ENCODE measurements at places on chromosomes 1 and 21.

- DNase-seq, result no peak
Measured at GRCh38 chr1:3247521-3248121, 178.6 kb downstream of the PRDM16 start.

GRCh38 chr1:8780405-8780804 is 37.0 kb downstream of the RERE start:
- no peak for DNase-seq

- peak; percentile 69 for DNase-seq
Measured at GRCh38 chr21:31354604-31355443, 10.8 kb upstream of the TIAM1 start.

GRCh38 chr1:23198373-23198772 is 18.9 kb downstream of the HTR1D start:
- DNase-seq, result no peak

DNA sequence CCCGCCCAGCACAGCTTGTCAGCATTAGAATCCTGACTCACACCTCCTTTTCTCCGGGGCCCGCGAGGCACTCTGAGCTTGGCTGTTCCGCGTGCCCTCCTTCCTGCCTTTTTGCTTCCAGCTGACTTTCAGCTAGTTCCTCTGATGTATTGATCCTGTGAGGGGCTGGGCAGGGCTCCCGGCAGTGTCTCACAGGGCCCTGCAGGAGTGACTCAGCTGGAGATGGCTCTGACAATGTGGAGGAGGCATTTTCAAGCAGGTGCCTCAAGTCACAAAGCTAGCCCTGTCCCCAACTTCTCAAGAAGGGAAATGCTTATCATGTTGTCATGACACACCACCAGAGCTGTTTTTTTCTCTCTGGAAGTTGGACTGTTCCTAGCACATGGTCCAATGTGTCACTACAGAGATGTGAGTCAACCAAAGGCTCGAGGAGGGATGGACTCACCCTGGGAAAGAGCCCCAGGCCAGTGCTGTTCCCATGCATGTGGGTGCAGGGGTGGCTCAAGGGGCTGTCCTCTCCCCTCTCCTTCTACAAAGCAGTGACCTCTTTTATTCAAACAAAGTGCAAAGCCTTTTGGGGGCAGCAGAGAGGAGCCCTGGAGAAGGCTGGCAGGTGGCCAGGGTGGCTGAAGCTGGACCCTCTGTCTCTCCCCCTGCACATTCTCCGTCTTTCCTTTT is 30.6 kb downstream of the SYT6 start:
- DNase-seq, result no peak

DNA sequence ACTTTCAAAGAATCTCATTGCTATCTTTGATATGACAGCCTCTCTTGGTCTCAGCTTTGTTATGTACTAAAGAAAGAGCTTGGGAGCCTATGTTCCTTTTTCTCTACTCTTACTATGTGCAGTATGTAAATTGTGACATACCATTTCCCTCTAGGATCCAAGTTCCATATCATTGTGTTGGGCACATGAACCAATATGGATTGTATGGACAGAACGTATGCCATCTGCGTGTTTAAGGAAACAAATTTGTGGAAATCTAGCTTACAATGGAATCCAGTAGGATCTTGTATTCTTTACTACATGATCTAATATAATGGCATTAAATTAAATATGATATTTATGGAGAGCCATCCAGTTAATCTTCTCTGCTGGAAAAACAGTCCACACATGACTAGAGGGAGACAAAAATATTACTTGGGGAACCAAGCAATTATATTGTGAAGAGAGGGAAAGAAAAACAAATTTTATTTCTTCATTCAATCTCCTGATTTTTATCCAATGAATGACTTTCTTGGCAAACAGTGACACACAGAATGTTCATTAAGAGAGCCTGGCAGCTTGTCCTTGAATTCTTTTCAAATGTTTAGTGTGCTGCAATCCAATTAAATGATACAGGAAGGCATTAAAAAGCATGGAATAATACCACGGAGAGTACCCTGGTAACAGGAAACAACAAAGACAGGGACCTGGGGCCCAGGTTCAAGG is 106.5 kb upstream of the DAB1 start:
- DNase-seq, result no peak

DNA sequence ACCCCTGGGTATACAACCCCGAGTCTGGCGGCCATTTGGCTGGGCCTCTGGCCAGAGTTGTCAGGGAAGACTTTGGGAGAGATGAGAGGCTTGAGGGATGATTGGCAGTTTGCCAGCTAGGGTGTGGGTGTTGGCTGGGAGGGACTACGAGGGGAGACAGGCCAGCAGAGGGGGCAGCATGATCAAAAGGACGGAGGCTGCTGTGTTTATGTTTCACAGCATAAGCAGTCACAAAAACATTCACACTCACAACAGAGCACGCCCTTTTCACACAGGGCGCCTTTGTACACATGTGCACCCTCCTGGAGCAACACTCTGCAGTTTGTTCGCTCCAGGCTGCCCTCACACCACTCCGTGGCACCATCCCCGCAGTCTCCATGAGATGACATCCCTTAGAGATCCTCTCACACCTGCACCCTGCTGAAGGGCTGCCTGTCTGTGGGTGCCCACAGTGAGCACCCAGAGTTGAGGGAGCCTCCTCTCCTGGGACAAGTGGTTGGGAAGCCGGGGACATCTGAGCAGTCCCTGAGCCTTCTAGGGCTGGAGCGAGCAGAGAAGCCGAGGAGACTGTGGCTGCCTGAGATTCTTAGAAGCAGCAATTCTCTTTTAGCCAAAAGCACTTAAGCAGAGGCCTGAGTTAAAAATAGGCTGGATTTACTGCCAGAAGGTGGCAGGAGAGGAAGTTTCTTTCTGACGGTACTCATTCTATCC is 15.4 kb downstream of the EFNA3 start:
- DNase-seq, result no peak

DNA sequence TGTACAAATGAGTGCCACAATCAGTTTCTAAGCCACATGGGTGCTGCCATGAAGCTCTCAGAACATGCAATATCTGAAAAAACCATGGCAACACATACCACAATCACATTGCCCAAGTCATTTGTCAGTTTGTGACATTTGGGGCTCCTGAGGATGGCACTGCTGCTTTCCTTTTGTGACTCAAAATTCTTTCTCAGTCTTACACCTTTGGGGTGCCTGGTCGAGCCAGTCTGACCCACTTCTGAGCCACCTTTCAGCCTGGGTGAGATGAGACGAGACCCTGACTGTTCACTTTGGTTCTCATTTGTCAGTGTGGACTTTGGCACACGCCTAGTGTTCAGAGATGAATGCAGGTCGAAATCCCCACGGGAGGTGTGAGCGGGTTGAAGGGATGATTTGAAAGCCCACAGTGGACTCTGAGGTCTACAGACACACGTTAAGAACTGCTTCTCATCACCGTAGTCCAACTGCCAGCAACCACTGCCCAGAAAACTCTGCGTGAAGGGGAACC is 8.0 kb downstream of the BATF3 start:
- DNase-seq, result no peak

GRCh38 chr1:109768820-109769219 is 5.1 kb upstream of the EPS8L3 start:
- no peak for DNase-seq

GRCh38 chr1:219373616-219373935 is 199.9 kb downstream of the LYPLAL1 start:
- no peak for DNase-seq

DNA sequence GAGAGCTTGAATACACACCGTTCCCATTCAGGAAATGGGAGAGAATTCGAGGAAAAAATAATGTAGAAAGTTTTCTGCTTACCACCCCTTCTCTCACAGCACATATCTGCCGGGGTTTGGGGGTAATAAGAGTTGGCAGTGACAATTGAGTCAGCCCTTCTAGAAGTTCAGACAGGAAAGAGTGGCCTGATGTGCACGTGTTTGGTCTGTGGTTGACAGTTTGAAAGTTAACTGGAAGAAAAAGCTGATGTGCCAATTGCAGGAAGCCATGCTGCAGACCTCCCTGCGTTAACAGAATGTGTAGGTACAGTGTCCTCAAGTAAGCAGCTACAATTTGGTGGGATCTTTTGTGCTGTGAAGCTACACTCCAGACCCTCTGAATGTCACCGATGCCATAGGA is 50.9 kb downstream of the DHX9 start:
- DNase-seq, result no peak

DNA sequence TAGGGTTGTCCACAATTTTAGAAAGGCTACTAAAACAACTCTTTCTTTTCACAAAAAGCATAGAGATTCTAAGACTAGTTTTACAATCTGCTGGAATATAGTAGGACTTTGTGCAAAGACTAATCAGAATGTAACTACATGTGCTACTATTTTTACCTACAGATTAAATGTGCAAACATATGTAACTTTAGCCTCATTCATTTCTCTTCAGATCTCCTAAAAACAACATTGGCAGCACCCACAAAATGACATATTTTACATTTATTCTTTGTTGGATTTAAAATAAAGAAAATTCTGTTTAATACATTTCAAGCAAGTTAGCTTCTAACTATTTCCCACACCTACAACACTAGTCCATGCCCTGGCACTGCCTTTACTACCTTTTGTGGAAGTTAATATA is 292.2 kb downstream of the AKT3 start:
- DNase-seq, result no peak

- DNase-seq, result no peak
Measured at GRCh38 chr1:206538086-206538770, 30.9 kb downstream of the RASSF5 start.

GRCh38 chr1:163093169-163093568 is 24.0 kb downstream of the RGS4 start:
- DNase-seq, result no peak

DNA sequence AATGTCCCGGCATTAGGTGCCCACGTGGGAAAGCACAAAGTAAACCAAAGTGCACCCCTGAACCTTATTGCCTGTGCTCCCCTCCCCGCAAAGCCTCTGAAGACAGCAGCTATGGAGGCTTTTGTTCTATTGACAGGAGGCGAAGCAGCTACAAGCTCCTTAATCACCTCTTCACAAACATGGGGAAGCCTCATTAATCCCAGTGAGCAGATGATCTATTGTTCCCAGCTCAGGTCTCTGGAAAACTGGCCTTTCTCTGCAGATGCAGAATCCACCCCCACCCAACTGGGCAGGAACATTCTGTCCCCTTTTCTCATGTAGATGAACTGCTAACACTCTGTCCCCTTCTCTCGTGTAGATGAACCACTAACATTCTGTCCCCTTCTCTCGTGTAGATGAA is 190.5 kb upstream of the CSF3R start:
- DNase-seq, result no peak

DNA sequence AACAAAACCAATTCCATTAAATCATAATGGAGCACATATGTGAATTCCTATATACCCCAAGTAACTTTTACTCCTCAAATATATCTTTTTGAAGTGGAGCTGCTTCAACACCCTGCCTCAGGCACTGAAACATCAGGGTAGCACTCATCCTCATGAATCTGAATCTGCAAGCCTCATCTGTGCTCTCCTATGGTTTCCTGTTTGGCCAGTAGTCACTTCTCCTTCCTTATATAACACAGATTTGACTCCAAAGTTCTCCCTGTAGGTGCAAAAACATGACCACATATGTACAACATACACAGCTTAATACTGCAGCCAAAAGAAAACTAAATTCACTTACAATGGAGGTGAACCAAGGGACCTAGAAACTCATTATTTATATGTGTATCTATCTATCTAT is 7.2 kb downstream of the TRIT1 start:
- DNase-seq, result no peak

DNA sequence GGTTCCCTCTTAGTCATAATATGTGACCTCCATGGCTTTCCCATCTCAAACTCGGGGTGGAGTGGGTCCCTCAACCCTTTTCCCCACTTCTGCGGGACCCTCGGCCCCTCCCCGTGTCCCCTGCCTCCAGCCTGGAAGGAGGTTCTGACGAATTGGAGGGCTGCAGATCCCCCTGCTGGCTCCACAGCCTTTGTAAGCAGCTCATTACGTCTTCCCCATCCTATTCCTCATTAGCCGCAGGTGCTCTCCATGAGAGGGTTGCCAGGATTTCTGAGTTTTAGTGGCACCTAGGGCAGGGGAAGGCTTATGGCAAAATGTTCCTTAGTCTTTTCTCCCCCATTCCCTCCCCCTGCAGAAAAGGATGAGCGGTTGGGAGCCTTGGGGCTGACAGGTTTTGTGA is 8.3 kb downstream of the ACTL8 start:
- no peak for DNase-seq

DNA sequence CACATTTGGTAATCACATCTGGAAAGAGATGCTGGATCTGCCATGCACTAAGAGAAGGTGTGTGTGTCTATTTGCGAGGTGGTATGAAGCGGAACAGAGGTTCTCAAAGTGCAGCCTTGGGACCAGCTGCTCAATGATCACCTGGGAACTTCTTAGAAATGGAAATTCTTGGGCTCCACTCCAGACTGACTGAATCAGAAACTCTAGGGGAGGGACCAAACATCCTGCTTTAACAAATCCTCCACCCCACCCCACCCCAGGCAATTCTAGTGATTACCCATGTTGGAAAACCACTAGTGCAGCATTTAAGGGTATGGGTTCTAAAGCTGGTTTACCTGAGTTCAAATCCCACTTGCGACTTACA is 143.9 kb upstream of the JUN start:
- no peak for DNase-seq

DNA sequence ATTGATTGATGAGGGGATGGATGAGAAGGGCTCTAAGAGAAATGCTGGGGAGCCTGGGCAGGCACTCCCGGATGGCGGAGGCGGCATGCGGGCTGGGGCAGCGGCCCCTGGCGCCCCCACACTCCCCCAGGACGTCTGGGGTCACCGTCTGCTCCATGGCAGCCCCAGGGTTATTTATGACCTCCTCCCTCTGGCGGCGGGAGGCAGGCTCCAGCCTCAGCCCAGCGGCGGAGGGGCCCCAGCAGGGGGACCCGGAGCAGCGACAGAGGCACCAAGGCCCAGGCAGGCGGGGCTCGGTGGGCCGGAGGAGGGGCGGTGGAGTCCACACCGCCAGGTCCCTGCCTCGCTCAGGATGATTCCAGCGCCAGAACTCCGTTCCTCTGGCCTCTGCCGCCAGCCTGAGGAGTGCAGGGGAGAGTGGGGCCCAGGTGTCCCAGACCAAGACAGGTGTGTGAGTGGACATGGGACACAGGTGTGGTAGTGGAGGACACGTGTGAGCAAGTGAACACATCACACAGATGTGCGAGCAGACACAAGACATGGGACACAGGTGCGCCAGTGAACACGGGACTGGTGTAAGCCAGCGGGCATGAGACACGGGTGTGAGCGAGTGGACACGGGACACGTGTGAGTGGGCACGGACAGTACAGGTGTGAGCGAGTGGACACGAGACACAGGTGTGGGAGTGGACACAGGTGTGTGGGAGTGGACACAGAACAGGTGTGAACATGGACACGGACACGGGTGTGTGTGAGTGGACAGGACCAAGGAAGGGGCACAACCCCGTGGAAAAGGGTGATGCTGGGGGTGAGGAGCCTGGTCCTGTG is 2.5 kb upstream of the SAMD11 start:
- no peak for DNase-seq

All from activated effector memory CD4-positive, alpha-beta T cell treated with Interleukin-2 at 50 U/mL for 16 hours (primary cell).